GM20000 (cell line): ENCODE measurements at places on chromosomes 3 and 15.

- no peak for DNase-seq
Observed at GRCh38 chr3:9021271-9022009, 58.2 kb upstream of the RAD18 start.

DNA sequence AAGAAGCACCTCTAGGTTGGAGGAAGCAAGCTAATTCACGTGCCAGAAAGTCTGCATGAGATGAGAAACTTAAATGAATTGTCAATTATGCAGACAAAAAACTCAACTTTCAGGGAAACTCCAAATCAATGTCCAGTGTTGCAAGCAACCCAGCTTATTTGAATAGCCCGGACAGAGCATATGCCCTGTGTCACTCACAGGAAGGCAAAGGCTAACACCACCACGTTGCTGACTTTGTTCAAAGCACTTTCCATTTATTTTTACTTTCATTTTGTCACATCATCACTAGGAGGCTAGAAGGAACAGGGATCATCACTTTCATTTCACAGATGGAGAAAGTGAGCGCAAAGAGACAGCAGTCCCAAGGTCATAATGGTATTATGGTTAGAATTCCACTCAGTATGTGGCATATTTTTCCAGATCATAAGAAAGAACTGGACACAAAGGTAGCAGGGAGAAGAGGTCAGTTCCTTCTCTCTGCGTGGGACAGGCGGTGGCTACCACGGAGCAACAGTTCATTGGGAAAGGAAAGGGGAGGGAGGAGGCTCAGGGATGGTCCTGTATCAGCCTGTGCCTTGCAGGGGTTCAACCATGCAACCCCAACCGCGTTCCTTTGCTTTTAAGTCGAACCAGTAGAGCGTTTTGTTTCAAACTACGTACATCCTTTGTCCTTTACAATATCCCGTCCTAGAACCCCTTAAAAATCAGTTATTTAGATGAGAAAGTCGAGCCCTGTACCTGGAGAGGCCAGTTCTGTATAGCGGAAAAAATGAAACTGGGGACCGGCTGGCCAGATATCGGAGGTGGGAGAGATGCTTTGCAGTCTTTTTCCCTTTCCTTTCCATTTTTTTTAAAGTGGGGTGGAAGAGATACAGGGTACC, 1.1 kb downstream of the HEG1 start:
- DNase-seq = peak; percentile 84

DNA sequence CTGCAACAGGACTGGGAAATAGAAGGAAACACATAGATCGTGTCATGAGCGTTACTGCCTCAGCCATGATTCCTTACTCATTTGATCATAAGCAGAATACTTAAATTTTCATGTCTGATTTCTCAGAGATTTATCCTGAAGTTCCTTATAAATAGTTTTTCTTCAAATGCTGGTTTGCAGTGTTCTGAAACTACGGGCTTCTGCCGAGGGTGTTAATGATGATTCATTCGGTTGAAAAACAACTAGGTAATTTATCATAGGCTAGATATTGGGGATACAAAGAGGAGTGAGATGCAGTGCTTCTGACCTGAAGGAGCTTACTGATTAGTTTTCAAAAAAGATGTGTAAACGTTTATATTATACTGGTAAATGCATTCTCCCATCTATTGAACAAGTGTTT, 428.9 kb downstream of the NLGN1 start:
- no peak for DNase-seq

GRCh38 chr15:99324082-99324620, 72.9 kb downstream of the LRRC28 start:
- peak; percentile 14 for DNase-seq

- DNase-seq = no peak
Observed at GRCh38 chr3:127597020-127597771, 1.0 kb upstream of the MCM2 start.

GRCh38 chr3:179716811-179717210, 64.0 kb downstream of the USP13 start:
- no peak for DNase-seq

- DNase-seq = no peak
Observed at GRCh38 chr3:10376353-10376752, 55.4 kb upstream of the SEC13 start.

DNA sequence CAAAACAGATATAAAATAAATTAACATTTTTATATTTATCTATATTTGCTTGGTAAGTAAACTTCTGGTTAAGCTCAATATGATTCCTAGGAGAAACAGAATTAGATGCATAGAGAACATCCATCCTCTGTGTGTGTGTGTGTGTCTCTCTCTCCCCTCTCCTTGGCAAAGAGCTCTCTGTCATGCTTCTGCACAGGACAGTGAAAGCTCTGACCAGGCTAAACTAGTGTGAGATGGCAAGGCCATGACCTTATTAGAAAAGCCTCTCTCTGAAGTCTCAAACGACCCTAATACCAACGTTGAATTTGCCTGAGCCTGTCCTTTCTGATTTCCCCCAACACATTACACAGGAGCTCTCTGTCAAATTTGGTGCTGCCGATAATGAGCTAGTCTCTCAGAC, 746.0 kb downstream of the VGLL3 start:
- no peak for DNase-seq

GRCh38 chr3:77303955-77304699, 264.2 kb downstream of the ROBO2 start:
- no peak for DNase-seq

DNA sequence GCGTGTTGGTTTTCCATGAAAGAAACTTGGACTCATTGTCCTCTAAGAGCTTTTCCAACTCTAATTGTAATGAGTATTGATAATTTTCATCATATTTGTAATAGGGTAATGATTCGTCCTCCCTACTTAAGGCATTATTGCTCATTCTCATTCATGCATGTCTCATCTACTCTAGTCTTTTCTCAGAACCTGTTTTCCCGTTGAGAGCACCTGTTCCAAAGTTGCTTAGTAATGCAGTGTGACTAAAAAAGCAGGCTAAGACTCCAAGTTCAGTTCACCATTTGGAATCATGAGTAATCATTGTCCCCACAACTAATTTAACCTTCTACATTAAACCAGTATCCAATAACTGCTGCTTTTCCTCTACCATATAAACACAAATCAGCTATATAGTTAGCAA, 84.0 kb downstream of the FILIP1L start:
- DNase-seq = no peak

DNA sequence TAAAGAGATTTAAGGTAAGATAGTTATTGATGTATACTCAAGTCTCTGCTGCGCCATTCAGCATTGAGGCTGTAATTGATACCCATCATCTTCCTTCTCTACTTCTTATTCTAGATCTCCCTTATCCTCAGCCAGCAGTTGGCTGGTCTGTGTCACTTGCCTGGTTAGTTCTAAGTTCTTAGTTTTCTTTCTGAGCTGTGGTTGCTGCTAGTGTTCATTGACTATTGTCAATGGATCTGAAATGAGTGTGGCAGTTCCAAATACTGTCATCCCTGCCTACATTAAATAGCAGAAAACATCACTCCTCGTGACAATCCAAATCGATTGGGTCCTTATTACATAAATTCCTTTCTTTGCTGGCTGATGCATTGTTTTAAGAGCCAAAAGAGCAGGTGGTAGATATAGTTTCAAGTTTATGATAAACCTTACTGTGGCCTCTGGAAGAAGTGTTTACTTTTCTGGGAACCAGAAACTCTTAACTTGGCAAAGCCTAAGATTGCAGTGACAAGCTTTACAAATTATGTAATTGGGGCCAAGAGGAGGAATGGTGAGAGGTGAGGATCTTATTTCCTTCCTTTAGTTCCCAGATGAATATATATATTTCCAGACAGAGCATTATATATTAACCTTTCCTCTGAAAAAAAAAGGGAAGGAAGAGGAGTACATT, 168.0 kb downstream of the GMNC start:
- no peak for DNase-seq

DNA sequence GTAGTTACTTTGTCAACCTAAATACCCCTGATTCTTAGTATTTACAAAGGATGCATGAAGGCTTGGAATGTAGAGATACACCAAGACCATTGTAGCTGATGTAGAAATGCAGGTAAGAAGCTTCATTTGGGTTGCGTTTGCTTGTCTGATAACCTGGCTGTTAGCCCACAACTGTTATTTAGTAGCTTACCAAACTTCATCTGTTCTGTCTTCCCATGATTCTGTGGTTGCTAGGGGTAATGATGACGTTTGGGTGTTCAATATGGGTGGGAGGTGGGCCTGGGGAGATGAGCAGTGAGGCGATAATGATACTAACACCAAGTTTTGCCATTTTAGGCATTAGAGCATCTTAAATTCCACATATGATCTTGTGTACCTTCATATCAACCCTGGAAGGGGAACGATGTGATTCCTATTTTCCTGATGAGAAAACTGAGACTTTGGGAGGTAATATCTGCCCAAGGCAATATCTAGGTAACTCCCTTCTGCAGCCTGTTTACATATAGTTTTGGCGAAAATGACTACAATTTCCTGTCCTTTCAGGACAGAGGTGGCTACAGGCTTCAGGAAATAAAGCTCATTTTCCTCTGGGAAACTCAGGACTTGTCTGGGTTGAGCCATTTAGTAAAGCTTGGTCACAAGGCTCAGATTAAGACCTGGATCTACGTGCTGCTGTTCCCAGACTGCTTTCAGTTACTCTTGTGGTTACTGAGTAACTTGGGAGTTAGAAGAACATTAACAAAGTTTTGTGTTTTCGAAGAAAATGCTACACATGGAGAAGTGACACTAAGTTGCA, 26.8 kb downstream of the FNDC3B start:
- no peak for DNase-seq

DNA sequence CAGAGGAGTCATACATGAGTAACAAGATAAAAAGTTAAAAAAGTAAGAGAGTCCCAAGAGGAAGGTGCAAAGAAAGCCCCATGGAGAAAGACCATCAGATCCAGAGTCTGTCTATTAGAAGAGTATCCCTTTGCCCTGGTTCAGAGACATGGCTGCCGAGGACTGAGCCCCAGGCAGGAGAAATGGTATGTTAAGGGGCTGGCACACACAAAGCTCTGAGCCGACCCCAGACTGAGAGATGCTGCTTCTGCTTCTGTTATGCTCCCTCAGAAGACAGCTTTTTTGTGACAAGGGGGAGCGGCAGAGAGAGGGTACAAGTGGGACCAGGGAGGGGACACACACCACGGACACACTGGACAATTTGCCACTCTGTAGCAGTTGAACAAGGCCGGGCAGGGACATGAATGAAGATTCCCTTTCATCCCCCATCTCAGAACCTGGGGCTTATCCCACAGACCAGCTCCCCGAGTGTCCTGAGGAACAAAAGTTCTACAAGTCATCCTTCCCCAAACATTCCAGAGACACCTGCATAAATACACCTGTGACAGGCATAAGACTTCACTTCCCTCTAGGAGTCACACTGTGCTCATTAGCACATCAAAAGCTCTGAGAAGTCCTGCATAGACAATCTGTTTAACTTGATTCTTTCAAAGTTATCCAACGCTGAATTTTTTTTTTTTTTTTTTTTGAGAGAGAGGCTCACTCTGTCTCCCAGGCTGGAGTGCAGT, 161.6 kb upstream of the WNT5A start:
- DNase-seq = no peak
